Eye (tissue), 1 donor: ENCODE measurements at places on chromosomes 2 and 18.

DNA sequence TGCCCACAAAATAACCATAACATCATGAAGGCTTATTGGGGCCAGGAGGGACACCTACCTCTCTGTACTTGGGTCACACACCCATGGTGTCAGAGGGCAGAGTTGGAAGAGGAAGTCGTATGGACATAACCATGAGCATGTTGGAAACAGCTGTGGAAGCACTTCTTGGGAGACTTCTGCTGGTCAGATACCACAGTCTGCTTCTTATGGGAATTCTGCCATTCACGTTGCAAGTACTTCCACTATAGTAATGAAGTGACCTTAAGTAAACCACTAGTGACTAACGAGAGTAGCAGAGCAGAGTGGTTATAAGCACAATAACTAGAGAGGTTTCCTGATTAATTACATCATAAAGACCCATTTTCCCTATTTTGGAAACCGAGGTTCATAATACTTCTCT is 61.1 kb upstream of the TFPI start:
- no peak for DNase-seq

- peak; percentile 74 for DNase-seq
Measured at GRCh38 chr18:37253394-37254235, 312.0 kb downstream of the CELF4 start.

DNA sequence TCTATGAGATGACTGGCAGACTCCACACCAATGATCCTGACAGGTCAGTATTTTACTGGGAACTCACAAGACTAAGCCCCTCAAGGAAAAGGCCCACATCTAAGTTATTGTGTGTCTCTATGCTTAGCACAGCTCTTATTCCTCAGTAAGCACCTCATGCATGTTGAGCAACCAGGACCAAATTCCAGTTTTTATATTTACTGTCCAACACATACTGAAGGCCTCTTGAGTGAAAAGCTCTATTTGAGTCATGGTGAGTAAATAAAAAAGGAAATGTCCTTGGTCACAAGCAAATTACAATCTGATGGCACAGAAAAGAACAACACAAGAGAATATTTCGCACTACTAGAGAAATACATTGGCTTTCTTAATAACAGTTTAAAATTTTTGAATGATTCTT is 87.9 kb upstream of the ETAA1 start:
- no peak for DNase-seq

- DNase-seq: peak; percentile 76
Measured at GRCh38 chr18:58321986-58322385, 278.0 kb downstream of the NEDD4L start.

GRCh38 chr18:72409903-72410302 is 134.2 kb downstream of the CBLN2 start:
- peak; percentile 3 for DNase-seq

- DNase-seq: no peak
Measured at GRCh38 chr2:186426153-186427016, 59.7 kb upstream of the ZC3H15 start.

GRCh38 chr18:49018554-49019445 is 68.0 kb upstream of the SMAD7 start:
- no peak for DNase-seq

- peak; percentile 65 for DNase-seq
Measured at GRCh38 chr2:235263205-235264120, 230.4 kb upstream of the AGAP1 start.

- DNase-seq: no peak
Measured at GRCh38 chr2:219223831-219224610, 5.3 kb upstream of the ABCB6 start.

DNA sequence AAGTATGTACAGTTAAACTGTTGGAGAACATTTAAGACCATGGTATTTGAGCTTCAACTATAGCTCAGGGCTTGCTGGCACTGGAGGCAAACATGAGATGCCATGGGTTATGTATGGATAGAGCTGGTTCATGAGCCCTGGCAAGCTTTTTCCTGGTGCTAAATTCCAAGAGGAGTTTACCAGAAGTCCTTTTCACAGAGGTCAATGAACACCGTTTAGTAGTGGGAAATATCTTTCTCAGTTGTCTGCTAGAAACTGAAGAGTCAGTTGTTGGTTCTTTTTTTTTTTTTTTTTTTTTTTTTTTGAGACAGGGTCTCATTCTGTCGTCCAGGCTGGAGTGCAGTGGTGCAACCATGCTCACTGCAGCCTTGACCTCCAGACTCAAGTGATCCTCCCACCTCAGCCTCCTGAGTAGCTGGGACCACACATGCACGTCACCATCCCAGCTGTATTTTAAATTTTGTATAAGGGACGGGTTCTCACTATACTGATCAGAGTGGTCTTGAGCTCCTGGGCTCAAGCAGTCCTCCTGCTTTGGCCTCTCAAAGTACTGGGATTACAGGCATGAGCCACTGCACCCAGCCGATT is 1.3 kb downstream of the KHK start:
- DNase-seq: no peak

DNA sequence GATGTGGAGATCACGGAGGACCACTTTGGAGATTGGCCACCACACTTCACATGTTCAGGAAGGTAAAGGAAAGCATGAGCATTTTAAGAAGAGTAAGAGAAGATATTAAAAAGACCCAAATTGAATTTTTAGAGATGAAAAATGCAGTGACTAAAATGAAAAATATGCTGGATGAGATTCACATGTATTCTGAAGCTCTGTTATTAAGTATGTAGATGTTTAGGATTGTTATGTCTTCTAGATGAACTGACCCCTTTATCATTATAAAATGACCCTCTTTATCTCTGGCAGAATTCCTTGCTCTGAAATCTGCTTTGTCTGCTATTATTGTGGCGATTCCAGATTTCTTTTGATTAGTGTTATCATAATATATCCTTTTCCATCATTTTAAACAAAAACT is 36.0 kb upstream of the DYNC2LI1 start:
- DNase-seq: no peak

DNA sequence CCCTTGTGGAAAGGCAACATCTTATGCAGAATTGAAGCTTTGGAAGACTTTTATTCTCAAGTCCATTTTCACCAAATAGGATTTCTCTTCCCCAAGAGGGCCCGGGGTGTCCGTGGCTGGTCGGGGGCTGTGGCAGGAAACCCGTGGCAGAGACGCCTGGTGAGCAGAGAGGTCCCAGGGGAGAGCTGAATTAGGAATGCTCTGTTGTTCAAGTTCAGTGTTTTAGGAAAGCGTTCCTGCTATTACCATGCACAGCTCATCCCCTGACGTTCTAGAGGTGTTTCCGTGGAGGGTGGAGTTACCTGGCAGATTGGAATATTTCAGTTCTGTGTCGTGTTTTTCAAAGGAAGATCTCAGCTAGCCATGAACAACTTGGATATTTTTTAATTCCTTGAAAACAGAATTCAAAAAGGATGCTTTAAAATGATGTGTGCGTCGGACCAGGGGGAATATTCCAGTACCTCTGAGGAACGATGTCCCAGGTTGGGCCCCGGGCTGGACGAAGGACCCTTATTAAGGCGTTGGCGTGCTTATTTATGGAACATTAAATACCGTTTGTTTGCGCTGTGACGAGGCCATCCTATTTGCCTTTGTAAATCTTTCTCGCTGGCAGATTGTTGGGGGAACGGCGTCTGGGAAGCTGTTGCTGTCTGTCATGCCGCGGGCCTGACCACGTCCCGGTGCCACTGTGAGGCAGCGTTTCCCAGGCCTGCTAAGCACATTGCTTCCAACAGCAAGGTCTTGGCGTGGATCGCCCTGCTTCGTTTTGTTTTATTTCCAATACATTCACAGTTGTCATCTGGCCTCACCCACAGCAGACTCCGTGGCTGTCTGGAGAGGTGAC is 8.2 kb downstream of the NFATC1 start:
- DNase-seq: no peak
